ENCODE measurements at places on chromosomes 4 and X.

GRCh38 chr4:32417113-32417704 lies 1697.0 kb downstream of the PCDH7 start:
- no peak for DNase-seq

GRCh38 chrX:124488412-124489161 lies 142.2 kb downstream of the SH2D1A start:
- DNase-seq: no peak

- DNase-seq: no peak
These were observed 45.6 kb upstream of the GRIA3 start for GRCh38 chrX:123138473-123138872.

- DNase-seq: no peak
These were observed 468.3 kb upstream of the BOD1L1 start for GRCh38 chr4:14095831-14096230.

- DNase-seq: no peak
These were observed 29.9 kb downstream of the VEGFC start for GRCh38 chr4:176762661-176763308.

DNA sequence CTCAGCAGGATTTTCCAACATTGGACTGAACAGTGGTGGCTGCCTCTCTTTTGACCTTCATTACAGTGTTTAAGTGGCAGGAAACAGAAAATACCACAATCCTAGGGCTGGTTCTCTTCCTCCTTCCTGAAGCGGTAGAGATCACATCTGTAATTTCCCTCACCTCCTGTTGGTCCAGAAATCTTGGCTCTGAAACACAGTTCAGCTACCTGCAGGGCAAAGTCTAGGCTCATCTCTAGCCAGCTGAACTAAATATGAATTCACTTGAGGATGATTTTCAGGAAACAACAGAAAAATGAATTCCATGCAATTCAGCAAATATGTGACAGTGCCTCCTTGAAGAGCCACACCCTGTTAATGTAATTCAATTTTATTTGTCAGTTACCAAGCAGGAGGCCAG lies 531.9 kb downstream of the INPP4B start:
- DNase-seq: no peak

GRCh38 chr4:22427675-22428074 lies 88.2 kb downstream of the ADGRA3 start:
- no peak for DNase-seq

DNA sequence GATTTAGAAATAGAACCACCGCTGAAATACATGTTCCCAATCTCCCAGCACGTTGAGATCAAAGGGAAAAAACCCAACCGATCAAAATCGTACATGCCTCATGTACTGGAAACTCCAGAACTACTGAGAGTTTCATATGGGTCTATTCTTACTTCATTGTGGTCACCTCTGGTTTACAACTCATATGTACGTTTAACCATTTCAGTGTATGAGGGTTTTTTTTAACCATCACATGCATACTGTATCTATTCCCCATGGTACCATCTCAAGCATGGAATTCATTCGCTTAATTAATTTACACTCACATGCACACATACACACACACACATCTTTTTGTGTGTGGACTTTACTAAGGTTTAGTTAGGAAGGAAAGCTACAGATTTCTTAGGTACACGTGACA lies 46.0 kb upstream of the CLNK start:
- no peak for DNase-seq

DNA sequence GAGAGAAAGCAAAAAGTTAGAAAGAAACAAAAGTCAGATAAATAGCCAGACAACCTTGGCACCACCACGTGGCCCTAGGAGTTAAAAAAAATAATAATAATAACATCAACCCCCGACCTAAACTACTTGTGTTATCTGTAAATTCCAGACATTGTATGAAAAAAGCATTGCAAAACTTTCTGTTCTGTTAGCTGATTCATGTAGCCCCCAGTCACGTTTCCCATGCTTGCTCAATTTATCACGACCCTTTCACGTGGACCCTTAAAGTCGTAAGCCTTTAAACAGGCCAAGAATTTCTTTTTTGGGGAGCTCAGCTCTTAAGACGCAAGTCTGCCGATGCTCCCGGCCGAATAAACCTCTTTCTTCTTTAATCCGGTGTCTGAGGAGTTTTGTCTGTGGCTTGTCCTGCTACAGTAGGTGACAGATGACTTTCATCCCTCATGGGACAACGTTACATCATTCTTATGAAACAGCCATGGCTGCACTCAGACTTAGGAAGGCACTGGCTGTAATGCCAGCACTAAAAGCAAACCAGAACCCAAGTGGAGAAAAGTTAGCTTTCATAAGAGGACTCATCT lies 520 bp downstream of the ACOX3 start:
- no peak for DNase-seq

DNA sequence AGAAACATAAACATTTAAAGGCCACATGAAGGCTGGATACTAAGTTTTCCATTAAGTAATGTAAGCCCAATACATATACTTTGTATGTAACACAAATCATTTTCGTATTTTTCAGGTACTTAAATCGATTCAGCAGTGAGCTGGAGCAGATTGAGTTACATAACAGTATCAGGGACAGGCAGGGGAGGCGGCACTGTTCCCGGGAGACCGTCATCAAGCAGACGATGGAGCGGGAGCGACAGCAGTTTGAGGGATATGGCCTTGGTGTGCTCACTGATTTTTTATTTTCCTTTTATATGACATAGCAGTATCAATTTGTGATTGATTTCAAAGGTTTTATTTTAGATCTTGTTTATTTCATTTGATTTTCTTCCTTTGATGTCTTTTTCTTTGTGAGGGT lies 20.7 kb downstream of the TMA16 start:
- no peak for DNase-seq

GRCh38 chr4:37562592-37562991 lies 123.6 kb downstream of the RELL1 start:
- no peak for DNase-seq

- DNase-seq: no peak
These were observed 59.0 kb upstream of the DYNLT3 start for GRCh38 chrX:37906357-37906756.

- no peak for DNase-seq
These were observed 123.5 kb upstream of the BMPR1B start for GRCh38 chr4:94634271-94634670.

GRCh38 chrX:121570072-121570841 lies 522.8 kb downstream of the GLUD2 start:
- no peak for DNase-seq

Data from activated CD4-positive, CD25-positive, alpha-beta regulatory T cell (primary cell).